Calu3 (cell line): ENCODE measurements at places on chromosomes 2 and 18.

DNA sequence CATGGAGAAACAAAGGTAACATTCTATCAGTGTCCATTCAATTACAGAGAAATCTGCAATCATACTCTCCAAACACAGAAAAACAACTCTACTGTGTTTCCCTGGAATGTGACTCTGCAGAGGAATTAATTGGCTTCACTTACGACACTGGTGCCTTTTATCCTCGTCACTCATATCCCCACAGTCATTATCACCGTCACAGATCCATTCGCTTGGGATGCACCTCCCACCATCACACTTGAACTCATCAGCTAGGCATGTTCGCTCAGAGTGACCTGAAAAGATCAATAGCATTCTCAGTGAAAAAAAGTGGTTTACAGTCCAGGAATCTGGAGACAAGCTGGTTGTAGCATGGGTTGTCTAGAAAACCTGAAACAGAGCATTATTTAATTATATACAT is 124.3 kb downstream of the DHRS9 start:
- no peak for DNase-seq

GRCh38 chr2:128299628-128300027 is 19.0 kb downstream of the HS6ST1 start:
- no peak for DNase-seq

- DNase-seq: no peak
Measured at GRCh38 chr2:148967056-148967455, 71.4 kb upstream of the LYPD6B start.

DNA sequence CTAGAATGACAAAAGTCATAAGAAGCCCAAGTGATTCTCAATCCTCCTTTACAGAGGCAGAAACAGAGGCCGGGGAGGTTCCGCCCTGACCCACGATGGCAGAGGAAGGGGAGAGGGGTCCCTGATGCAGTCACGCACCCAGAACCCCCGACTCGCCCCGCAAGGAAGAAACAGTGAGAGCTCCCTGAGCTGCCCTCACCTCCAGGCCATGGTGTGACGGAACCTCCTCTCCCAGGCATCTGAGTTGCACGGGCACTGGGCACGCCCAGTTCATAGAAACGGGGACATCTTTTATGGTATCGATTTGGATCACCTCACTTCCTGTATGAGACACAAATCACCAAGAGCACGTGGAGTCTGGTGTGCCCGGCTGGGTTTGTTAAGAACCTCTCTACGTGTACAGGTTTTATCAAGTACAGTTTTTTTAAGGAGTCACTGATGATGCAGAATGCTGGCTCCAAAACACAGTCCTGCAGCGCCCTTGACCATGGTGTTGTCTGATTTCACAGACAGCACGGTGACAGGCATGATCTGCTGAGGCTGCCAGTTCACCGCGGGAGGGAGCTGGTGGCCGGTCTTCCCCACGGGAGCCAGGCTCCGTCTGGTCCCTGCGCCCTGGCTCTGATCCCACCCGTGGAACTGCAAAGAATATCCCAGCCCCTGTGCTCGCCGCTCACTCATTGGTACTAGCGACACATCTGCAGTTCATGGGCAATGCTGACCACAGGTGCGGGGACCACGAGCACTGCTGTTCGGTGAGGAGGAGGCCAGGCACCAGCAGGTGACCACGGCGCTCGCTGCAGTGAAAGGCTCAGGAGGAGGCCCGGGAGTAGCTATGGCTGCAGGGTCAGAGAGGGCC is 35.6 kb downstream of the PXDN start:
- no peak for DNase-seq

- no peak for DNase-seq
Measured at GRCh38 chr2:161420406-161421074, 4.4 kb downstream of the TBR1 start.

- no peak for DNase-seq
Measured at GRCh38 chr2:36413218-36413617, 57.6 kb downstream of the CRIM1 start.

- no peak for DNase-seq
Measured at GRCh38 chr2:191190861-191191552, 40.2 kb upstream of the STAT4 start.

DNA sequence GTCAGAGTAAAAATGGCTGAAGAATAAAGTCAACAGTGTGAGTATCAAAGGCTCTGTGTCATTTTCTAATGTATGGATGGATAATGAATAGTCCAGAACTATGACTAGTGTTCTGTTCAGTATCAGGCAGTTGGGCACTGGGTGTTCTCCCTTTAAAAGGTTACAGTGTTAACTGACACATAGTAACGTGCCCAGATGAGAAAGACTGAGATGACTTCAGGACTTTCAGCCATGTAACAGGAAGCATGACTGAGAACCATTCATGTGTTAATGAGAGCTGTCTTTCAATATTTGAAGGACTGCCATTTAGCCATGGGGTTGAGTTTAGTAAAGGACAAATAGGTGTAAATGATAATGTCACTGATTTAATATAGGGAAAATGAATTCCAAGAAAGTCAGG is 187.1 kb downstream of the GULP1 start:
- no peak for DNase-seq

GRCh38 chr2:179565807-179566206 is 295.6 kb downstream of the ZNF385B start:
- no peak for DNase-seq

- DNase-seq: no peak
Measured at GRCh38 chr2:238904716-238905115, 56.8 kb downstream of the TWIST2 start.

DNA sequence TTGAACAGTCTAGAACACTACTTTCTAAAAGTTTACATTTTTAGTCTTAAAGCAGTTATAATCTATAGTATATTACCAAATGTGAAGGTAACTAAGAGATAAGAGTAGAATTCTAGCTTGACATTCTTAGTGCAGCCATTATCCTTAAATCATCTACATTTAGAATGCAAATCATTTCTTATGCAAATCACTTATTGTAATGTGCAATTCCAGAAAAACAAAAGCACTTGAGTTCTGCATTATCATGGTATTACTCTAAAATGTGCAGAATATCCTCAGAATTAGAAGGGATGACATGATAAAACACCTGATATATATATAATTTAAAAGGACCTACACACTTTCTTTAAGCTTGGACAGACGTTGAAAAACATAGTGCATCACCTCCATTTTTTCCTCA is 712 bp upstream of the LRRTM4 start:
- DNase-seq: no peak

DNA sequence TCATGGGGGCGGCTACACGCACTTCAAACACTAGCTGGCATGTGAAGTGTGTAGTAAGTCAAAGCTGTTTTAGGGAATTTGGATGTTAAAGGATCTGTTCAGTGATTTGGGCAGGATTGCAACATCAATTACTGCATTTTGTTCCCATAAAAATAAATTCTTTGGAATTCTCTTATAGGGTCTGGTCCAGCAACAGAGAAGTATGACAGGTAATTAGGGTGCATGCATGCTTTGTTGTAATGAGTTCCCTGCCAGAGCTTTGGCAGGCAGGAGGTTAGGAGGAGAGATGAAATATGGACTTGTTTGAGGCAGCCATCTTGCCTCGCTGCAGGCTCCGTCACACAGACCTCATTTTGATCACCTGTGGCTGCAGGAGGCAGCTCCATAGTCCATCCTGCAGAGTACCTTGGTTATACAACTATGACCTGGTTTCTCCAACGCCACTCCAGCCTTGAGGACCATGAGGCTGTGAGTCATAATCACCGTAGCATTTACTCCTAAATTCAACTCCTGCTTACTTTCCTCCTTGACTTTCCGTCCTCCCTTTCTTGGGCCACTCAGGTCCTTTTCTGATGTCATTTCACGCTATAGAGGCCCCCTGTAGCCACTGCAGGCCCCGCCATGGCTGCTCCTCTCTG is 26.5 kb upstream of the EML4 start:
- DNase-seq: no peak

DNA sequence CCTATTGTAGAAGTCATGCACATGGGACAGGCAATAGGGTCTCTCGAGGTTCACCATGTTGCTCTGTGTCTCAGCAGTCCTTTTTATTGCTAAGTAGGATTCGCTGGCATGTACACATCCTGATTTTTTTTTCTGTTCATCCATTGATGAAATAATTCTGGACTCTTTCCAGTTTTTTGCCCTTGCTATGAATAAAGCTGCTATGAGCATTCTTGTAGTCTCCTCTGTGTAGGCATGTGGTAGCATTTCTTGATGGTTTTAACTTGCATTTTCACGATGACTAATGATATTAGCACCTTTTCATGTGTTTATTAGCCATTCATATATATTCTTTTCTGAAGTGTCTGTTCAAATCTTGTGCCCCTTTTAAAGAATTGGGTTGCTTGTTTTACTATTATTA is 65.8 kb upstream of the EDAR start:
- DNase-seq: no peak

DNA sequence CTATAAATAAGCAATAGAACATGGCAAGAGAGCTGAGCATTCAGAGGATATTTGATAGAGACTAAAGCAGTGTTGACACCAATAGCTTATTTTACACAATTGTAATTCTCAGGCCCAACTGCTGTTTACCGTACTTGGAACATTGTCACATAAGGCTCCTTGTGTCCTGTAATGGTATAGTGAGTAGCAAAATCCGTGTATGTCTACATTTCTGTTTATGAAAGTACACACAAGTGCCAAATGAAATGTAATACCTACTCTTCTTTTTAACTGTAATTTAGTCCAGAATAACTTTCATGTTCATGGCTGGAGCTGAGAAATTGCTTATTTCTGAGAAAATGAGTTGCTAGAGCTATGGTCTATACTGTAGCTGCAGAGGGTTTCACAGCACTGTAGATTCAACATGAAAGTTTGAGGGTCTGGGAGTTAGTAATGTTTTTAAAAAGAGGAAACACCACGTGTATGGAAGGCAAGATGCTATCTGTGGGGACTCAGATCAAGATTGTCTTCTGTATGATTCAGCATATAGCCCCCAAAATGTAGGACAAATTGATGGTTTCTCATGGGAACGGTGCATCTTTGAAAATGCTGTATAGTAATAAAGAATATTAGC is 110.2 kb upstream of the NOSTRIN start:
- no peak for DNase-seq

DNA sequence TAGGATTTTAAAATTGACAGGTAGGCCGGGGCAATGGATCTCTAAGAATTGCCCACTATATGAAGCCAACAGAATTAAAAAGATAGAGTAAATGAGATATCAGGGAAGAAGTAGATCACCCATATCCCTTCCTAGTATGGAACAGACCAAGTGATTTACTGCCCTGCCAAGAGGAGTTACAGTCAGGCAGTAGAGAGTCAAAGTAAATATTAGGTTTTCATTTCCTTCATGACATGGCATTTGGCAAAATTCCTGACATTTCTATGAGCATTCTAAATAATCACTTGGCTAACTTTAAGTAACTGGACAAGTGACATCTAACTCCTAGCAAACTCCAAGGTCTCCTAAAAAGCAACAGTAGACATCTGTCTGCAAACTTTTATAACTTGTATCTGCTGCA is 33.5 kb downstream of the GALNT5 start:
- no peak for DNase-seq

- DNase-seq: no peak
Measured at GRCh38 chr2:111176867-111177266, 56.2 kb downstream of the BCL2L11 start.

DNA sequence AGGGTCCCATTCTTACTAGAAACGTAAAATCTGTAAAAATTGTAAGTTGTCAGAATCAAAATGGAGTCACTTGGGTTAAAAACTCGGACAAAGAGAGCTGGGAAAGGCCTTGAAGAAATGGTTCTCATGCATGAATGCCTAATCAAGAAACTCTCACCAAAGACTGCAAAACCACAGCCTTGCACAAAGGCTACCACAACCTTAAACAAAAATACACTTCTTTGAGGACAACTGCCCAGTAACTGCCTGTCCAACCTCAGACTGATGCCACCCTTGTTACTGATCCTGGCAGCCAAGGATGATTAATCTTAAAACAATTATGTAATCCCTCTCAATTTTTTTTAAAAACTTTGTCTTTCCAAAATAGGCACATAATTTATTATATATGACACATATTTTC is 299.3 kb downstream of the CCDC85A start:
- DNase-seq: no peak

DNA sequence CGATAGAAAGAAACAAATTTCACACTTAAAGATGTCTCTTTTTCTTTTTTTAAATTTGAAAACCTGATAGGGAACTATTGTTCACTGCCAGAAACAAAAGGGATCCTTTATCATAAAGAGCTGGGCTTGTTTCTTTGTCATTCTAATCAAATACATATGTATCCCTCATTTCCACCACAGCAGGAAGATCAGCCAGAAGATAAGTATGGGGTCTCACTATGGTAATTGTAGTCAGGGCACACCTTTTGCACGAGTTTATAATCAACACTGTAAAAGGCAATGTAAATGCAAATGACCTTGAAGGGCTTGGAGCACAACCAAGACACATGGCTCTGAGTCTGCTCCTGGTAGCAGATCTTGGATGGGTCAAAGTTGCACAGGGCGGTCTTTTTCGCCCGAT is 109.5 kb downstream of the NXPH2 start:
- no peak for DNase-seq

- DNase-seq: no peak
Measured at GRCh38 chr2:206213514-206213845, 53.8 kb downstream of the EEF1B2 start.

DNA sequence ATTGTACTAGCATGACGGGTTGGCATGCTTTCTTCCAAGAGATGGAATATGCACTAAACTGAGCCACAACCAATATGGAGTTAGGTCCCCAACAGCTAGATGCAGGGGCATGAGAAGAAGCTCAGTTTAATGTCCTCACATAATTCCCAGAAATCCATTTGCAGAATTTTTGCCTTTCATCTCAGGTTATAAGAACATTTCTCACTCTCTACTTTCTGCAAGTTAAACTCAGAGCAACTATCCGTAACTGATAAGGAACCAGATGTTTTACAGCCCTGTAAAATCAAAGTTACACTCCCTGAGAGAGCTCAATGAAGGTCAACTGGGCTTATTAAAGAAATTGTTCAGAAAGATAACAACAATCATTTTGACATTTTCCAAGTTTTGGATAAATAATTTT is 30.7 kb downstream of the COPS8 start:
- DNase-seq: no peak

DNA sequence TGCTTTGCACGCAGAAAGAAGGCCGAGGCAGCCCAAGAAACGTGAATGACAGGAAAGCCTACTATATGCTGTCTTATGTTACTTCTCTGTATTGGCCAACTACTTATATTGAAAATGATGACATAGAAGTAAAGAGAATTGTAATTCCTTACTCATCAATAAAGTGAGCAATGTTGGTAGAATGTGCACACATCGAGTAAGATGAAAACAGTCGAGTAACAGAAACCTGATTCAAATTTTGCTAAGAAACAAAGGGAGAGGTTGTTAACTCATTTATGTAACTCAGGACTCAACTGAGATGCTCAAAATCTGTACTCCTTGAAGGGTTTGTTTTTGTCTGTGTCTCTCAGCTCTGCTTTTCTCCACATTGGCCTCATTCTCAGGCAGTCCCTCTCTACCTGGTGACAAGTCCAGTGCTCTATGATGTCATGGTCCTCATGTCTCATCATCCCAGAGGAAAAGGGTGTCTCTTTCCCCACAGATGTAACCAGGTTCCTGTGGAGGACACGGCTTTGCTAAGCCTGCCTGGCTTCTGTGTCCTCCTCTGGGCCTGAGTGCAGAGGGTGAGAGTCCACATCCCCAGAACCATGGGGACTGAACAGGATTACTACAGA is 30.3 kb upstream of the CCDC93 start:
- DNase-seq: no peak
